ENCODE measurements at places on chromosomes 2 and 18.
A peak's percentile ranks its signal among the peaks of the same experiment; 100 is the strongest.

- DNase-seq = no peak
These were observed at the start of gene G6PC2 for GRCh38 chr2:168901003-168901402. G6PC2 (plus strand) TSS chr2:168901291; CDS start chr2:168901332, 41 bp downstream.

DNA sequence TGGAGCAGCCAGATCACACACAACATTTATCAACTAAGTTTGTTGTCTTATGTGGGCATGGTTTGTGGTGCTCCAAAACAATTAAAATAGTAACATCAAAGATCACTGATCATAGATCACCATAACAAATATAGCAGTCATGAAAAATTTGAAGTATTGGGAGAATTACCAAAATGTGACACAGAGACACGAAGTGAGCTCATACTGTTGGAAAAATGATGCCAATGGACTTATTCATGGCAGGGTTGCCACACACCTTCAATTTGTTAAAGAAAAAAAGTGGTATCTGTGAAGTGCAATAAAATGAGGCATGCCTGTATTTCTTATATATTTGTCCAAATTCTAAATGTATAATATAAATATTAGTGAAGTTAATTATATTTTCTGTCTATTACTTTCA is 42.9 kb upstream of the CABYR start:
- DNase-seq = no peak

DNA sequence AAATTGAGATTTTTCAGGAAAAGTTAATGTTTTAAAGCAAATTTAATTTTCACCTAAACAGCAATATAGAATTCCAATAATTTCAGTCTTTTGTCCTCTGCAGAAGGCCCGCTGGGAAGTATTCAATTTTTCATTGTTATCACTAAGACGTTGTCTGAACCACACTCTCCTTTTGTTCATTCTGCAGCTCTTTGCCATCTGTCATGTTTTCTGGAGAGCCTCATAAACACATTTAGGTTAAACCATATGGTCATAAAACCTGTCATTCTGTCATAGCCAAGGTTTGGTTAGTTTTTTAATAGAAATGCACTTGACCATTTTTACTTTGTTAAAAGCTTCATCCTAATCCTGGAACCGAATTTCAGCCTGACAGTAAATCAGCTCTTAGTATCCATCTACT is 54.0 kb upstream of the PGAP1 start:
- DNase-seq = peak; percentile 65

GRCh38 chr2:190695739-190696138 is 46.9 kb downstream of the NAB1 start:
- DNase-seq = no peak

- DNase-seq = no peak
These were observed 25.5 kb upstream of the RALBP1 start for GRCh38 chr18:9449600-9450414.

- DNase-seq = no peak
These were observed 183.4 kb downstream of the GALR1 start for GRCh38 chr18:77433076-77433475.

- DNase-seq = no peak
These were observed 155.3 kb downstream of the MSH2 start for GRCh38 chr2:47558116-47558767.

GRCh38 chr2:66490588-66491001 is 55.7 kb downstream of the MEIS1 start:
- DNase-seq = no peak

GRCh38 chr2:82226441-82226840 is 1921.9 kb upstream of the LRRTM1 start:
- DNase-seq = no peak

DNA sequence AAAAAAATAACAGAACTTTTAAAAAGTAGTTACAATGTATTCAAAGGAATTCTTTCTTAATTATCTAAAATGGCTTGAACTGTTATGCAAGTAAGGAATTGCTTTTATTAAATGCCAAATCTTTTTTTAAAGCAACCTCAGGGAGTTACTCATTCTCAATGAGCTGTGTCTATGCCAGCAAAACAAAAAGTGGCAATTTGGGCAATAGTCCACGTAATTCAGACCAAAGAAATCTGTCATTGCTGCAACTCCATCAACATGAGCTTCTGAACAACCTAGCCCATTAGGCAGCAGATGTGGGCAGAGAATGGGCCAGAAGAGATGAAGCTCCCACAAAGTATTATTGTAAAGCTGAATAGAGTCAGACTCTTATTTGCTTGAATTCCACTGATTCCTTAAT is 118.4 kb downstream of the ALK start:
- DNase-seq = no peak

DNA sequence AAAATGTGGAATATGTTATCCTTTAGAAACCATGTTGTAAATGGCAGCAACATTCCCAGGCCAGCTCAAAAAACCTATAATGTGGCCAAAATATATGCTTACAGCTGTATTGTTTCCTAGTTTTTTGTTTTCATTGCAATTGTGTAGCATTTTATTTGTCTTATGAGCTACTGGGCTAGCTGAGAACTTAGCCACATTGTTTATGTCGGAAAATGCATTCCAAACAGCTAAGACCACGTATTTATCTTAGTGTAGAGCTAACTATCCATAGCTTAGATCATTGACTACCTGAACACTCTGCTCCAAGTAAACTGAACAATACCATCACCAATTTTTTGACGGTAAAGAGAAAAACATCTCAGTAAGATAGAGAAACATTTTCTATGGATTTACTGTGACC is 38.4 kb downstream of the METAP1D start:
- no peak for DNase-seq

- DNase-seq = no peak
These were observed 9.7 kb downstream of the TFPI start for GRCh38 chr2:187544371-187545080.

DNA sequence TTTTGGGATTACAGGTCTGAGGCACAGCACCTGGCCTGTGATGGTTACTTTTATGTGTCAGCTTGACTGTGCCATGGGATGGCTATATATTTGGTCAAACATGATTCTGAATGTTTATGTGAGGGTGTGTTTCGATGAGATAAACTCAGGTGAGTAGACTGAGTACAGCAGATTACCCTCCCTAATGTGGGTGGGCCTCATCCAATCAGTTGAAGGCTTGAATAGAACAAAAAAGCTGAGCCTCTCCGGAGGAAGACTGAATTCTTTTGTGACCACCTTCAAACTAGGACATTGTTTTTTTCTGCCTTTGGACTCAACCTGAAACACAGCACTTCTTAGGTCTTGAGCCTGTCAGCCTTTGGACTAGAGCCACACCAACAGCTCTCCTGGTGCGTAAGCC is 49.4 kb upstream of the FIGN start:
- DNase-seq = no peak

DNA sequence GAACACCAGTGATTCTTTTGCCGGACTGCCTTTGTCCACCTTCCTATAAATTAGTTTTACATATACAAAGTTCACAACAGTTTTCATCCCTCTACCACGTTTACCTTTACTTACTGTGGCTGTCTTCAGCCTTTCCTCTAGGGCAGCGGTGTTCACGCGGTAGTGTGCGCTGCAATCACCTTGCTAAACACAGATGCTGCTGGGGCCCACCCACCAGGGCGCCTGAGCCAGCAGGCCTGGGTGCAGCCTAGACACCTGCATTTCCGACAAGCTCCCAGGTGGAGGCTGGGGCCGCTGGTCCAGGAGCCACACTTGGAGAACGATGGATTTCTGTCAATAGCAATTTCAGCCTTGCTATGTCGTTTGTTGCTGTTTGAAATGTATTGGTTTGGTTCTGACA is 83.1 kb downstream of the NDUFA10 start:
- no peak for DNase-seq

DNA sequence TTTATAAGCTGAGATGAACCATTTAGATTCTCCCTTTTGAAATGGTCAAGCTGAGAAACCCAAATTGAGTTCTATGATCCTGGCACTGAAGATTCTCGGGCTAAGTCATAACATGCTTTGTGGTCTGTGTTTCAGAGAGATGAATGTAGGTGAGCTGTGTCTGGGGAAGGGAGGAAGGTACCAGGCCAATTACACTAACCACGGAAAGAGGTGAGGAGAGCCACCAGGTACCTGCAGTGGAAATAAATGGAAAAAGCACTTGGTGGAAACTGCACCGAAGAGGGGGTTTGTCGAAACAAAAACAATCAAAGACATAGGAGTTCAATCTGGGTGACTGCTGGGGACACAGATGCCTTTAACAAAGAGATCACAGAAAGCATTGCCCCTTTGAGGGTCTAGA is 963 bp upstream of the MRPL44 start:
- no peak for DNase-seq

Data from NCI-H1092 treated with DMSO at 0.1 percent for 48 hours (cell line).